ENCODE measurements at places on chromosomes 5 and 9. TPM values are rescaled to one million over a fixed set of nuclear protein-coding genes. Genes with fewer than 3 reads are reported as not detected.

Gene PCSK1
- total RNA-seq, result 0.16 TPM

Gene PCSK5
- 2.2 TPM for total RNA-seq

Gene EXOSC2
- total RNA-seq, result 52.9 TPM

Gene SPAG8
- total RNA-seq, result 0.51 TPM

Gene S100Z
- not detected for total RNA-seq

Gene IFNB1
- total RNA-seq, result not detected

Gene MRPS27
- total RNA-seq, result 62.9 TPM

Gene TEX48
- total RNA-seq, result not detected

Gene PCDHB16
- total RNA-seq, result 0.05 TPM

Gene SLC34A3
- 0.07 TPM for total RNA-seq

Gene TMEM232
- not detected for total RNA-seq

Gene DNAI1
- 0.38 TPM for total RNA-seq

Gene DNAJB5
- total RNA-seq, result 13.7 TPM

Gene FER
- total RNA-seq, result 6.3 TPM

Data from A549 treated with dexamethasone at 1 μM for 4 hours (cell line).